ENCODE measurements at places on chromosomes 13 and 19. TPM values are rescaled to one million over a fixed set of nuclear protein-coding genes. Genes with fewer than 3 reads are reported as not detected.

GRCh38 chr19:1269478-1270212 is 513 bp downstream of the CIRBP start:
- peak; percentile 81 for DNase-seq

- no peak for DNase-seq
Observed at GRCh38 chr13:50898338-50898737, 11.3 kb upstream of the RNASEH2B start.

- DNase-seq, result no peak
Observed at GRCh38 chr13:112061367-112062061, 5.4 kb upstream of the SOX1 start.

DNA sequence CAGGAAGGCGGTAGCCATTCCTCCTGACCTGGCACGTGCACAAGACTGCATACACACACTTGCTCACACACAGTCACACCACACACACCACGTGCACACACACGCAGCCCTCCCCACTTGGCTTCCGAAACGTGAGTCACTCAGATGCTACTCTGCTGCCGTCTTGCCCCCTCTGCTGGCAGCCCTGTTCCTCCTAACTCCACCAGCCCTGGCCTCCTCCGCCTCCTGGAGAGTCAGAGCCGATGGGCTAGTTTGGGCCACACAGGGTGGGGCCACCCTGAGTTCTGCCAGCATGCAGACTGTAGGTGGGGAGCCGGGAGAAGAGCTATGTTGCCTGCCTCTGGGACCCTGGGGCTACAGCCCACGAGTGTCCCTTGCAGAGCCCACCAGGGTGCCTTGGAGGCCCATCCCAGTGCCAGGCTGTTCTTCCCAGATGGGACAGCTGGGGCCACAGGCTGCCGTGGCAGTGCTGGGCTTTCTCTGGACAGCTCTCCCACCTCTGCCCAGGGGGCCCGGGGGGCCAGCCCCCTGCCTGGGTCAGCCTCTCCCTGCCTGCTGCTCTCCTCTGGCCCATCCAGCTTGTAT is 12.1 kb downstream of the PIN1 start:
- peak; percentile 97 for DNase-seq

DNA sequence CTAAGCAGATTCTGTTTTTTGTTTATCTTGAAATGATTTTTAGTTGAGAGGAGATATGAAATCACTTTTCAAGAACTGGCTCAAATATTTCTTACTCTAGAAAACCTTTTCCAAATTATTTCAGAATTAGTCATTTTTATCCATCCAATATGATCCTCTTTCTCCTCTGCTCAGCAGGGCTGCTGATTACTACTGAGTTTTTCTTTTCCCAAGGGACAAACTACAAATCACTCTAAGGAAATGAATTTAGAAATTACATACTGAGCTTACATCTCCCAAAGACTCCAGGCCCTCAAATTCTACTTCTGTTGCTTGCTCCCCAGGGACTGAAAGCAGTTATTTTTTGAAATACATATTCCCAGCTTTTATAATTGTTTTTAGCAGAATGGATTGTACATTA is 87.4 kb upstream of the UFM1 start:
- DNase-seq, result no peak

DNA sequence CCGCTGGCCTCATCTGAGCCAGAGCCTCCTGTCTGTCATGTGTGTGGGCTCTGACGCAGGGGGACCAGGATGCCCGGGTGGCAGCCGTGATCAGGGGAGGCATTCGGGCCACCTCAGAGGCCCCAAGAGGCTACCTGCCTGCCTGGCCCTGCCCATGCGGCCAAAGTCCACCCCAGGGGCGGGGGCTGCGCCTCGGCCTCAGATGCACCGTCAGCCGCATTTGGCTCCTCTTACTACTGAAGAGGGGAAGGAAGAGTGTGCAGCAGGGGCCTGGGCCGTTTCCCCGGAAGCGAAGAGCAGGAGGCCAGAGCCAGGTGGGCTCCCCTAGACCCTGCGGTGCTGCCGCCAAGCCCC is 34.0 kb downstream of the C13orf46 start:
- no peak for DNase-seq

GRCh38 chr13:113744197-113745000 is 14.6 kb upstream of the TMEM255B start:
- DNase-seq, result no peak

- DNase-seq, result peak; percentile 17
Observed at GRCh38 chr13:25319771-25320170, 18.3 kb downstream of the NUP58 start.

GRCh38 chr19:53868091-53868891 is 608 bp downstream of the MYADM start:
- peak; percentile 42 for DNase-seq

SMAD9 gene
- total RNA-seq, result 4.8 TPM

SHISA7 gene
- not detected for total RNA-seq

KLHL1 gene
- not detected for total RNA-seq

Measured in IMR-90 (cell line).